Naive B cell (primary cell): ENCODE measurements at places on chromosomes 5 and 9.

GRCh38 chr9:122164286-122164685 is 4.6 kb downstream of the MORN5 start:
- no peak for DNase-seq

DNA sequence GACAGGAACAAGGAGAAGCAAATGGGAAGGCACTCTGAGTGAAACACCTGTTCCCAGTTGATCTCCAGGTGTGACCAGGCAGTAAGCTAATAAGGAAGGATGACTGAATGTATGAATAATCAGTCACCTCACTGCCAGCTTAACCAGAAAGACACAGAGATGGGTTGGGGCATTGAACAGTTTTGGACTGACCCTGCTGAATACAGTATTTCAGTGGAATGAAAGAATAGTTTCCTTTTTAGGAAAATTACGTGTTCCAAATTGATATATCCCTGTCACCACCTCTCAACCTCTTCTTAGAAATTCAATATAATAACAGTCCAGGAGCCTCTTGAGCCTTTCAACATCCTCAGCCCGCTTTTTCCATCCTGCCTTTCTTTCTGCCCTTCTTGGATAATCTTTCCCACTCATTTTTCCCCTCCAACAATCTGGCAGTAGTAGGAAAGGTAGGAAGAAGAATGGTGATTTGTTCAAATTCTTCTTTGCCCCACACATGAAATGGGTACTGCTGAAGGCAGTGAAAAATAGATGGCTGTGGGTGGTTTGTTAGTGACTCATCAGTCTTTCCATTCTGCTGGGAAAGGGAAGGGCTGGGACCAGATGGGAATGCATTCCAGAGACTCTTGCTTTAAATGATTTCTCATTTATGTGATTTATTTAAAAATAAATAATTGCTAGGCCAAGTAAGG is 117.9 kb downstream of the ZSWIM6 start:
- DNase-seq: no peak

DNA sequence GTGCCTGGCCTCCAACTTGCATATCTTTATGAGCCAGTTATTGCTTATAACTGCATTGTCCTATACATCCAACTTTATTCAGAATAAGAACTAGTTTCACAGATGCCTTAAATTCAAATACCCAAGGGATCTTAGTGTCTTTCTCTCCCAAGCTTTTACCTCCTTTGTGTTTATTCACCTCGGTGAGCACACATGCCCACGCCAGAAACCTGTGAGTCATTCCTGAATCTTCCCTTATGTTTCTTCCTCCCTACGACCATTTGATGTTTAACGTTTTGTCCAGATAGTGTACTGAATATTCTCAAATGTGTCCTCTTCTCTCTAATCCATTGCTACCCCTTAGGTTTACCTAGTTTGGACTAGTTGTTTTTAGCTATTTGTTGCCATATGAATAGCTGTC is 55.5 kb upstream of the MEGF10 start:
- no peak for DNase-seq

DNA sequence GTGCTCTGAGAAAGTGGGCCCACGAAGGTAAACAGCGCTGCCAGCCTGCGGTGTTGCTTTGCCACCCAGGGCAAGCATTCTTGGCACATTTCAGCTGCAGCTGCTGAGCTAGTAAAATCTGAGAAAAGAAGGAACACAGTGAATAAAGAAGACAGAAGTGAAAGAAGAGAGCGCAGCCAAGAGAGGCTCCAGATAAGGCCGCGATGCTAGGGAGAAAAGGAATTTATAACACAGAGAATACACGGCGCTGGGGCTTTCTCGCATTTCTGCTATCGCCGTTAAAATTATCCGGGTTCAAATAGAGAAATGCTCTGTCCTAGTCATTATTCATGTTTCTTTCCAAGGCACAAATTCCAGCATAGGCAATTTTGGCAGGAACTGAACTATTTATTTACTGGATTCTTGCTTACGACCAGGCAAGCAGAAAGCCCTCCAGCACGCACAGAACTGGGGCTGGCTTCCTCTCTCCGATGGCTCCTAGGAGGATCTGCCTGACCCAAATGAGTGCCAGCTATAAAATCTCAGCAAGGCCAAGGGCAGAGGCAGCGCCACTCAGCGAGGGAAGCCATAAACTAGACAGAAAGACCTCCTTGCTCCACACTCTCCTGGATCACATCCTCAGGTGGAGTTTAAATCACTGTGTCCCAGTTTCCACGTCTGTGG is 111.2 kb downstream of the ATPSCKMT start:
- no peak for DNase-seq

- DNase-seq: no peak
Observed at GRCh38 chr9:5230554-5230953, 665 bp upstream of the INSL4 start.

DNA sequence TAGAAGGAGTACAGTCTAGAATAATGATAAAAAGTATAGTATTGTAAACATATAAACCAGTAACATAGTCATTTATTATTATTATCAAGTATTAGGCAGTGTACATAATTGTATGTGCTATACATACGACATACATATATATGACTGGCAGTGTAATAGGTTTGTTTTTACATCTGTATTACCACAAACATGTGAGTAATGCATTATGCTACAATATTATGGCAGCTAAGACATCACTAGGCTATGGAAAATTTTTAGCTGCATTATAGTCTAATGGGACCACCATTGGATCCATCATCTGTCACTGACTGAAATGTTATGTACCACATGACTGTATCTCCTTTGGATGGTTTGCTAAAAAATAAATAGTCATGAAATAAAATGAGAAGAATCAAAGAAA is 530.0 kb downstream of the PRR16 start:
- no peak for DNase-seq

DNA sequence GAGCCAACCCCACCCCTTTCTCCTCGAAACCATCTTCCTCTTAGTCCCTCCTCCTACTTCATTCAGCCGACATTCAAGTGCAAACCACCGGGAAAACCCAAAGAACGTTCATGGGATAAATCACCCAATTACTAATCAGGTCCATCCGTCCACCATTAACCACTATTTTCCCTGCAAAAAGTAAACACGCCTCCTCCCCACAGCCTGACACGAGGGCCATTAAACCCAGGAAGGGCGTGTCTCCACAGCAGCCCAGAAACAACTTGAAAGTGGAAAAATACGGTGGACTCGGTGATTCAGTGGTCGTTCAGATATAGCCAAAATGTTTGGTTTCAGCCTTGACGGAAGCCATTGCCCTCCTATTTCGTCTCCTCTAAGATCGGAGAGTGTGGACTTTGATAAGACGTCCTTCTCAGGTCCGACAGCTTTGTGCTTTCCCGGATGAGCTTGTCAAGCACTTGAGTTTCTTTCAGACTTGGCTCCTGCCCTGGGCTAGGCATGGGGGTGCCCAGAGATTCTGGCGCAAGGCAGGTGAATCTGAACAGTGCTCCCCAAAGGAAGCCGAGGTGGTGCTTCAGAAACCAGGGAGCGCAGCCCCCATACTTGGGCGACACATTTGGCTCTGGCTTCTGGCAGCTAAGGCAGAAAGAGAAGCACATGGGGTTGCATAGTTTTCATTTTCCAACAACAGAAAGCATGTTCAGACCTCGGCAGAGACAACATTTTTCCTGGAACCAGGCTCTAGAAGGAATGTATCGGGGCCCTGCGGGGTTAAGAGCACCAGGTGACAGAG is 56.6 kb downstream of the SMIM23 start:
- no peak for DNase-seq

- DNase-seq: no peak
Observed at GRCh38 chr5:67648201-67648671, 451.6 kb upstream of the CD180 start.

DNA sequence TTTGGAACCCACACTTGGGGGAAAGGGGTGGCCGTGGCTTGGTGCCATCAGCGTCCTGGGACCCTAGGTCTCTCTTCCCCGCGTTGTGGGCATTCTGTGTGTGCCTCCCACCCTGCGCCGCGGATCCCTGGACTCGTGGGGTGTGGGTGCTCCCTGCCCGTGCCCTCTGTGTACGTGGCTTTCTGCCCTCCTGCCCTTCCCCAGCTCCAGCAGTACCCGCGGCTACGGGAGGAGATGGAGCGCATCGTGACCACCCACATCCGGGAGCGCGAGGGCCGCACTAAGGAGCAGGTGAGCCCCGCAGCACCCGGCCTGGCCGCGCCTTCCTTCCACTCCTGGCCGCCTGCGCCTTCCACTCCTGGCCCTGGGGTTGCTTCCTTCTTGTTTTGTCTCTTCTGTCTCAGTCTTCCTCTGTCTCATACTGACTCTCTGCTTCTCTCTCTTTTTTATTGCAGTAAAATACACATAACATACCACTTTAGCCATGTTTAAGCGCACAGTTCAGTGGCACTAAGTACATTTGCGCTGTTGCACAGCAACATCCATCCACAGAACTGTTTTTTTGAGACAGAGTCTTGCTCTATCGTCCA is 30.7 kb downstream of the DNM1 start:
- no peak for DNase-seq

- DNase-seq: no peak
Observed at GRCh38 chr5:1998716-1999317, 116.1 kb upstream of the IRX4 start.

DNA sequence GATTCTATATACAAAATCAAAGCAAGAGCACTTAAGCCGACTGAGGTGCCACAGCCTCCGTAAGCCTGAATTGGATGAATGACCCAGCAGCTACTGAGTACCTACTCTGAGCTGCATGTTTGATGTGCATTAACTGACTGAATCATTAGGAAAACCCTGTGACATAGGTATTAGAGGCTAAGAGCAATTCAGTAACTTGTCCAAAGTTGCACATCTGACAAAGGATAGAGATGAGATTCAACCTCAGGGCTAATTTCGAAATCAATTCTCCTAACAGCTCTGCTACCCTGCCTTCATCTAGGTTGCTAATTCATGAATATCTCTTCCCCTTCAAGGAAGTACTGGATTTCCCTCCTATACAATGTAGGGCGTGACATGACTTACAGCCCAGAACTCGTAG is 89.1 kb upstream of the GLIS3 start:
- no peak for DNase-seq

DNA sequence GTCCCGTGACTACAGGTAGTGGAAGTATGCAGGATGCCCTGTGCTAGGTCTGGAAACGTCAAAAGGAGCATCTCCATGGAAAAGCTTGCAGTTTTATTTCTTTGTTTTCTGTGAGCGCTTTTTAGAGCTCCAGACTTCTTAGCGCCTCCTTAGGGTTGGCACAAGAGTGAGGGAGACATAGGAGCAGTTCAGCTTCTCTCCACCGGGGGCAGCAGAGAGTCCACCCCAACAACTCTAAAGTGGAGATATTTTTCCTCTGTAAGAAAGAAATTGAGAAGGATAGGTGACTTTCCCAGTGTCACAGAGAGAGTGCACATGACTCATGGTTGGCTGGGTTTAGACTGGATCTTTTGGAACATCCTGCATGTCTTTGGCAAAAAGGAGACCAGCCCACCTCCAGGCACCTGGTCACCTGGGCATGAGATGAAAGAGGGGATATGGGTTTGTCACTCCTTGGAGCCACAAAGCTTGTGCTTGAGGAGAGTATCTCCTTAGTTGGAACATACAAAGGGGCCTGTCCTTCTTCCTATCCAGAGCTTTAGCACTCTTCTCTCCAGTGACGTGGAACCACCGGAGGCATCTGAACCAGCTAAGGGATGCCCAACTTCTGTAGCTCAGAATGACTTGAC is 637.7 kb downstream of the SEMA5A start:
- no peak for DNase-seq

GRCh38 chr9:89745601-89746376 is 141.0 kb downstream of the GADD45G start:
- no peak for DNase-seq

- DNase-seq: no peak
Observed at GRCh38 chr5:96074870-96075269, 113.2 kb upstream of the ELL2 start.

DNA sequence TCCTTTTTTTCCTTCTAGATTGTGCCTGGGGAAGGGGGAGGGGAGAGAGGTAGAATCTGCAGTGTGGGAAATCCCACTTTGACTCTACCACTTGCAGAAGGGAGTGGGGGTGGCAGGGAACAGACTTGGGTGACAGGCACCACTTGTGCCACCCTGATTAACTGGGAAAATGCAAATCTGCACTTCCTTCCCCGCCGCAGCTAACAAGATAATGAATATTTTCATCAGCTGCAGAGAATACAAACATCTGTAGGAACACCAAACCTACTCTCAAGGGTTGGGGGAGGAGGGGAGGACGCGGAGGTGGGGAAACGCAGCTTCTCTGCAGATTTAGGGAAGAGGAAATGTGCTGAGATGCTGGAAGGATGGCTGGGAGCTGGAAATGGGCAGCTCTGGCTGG is 73.5 kb downstream of the TRIM32 start:
- DNase-seq: no peak

GRCh38 chr9:479304-479970 is 264.8 kb downstream of the DOCK8 start:
- no peak for DNase-seq

DNA sequence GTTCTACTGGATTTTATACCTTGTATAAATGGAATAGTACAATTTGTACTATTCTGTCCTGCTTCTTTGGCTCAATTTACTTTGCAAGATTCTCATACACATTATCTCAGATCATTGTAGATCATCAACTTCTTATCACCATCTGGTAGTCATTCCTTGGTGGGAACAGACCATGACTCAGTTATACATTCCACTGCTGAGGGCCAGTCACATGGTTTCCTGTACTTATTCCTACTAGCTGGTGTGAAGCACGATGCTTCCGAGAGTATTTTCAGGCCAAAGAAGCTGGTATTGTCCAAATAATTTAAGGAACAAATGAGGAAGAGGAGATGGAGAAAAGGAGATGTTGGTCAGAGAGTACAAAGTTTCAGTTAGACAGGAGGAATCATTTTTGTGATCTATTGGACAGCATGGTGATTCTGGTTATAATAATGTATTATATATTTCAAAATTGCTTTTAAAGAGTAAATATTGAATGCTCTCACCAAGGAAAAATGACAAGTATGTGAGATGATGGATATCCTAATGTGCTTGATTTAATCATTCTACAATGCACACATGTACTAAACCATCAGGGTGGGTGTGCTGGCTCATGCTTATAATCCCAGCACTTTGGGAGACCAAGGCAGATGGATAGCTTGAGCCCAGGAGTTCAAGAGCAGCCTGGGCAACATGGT is 124.1 kb downstream of the SYK start:
- no peak for DNase-seq

DNA sequence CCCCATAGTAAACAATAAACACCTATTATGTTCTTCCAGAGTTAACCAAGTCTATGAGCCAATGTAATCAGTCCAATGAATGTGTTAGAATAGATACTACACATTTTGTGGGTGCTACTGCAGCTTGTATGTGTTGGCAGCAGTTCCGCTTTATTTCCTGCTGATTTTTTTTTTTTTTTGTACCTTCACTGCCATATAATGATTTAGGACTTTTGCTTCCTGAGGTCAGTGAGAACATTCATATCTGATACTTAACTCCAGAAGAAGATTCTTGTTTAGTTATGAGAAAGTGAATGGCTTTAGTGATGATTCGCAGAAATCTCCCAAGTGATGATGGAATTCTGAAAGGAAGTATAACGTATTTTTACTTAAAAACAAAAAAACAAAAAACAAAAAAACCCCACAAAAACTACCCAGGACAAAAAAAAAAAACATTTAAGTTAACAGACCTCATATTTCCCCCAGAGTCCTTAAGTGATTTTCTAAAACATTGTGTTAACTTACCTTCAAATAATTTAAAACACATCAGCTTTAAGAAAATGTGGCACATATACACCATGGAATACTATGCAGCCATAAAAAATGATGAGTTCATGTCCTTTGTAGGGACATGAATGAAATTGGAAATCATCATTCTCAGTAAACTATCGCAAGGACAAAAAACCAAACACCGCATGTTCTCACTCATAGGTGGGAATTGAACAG is 24.7 kb upstream of the LMNB1 start:
- no peak for DNase-seq

GRCh38 chr5:173473288-173473687 is 143.2 kb downstream of the BOD1 start:
- no peak for DNase-seq

GRCh38 chr5:172645271-172646055 is 4.4 kb downstream of the NEURL1B start:
- no peak for DNase-seq
